ENCODE measurements at places on chromosomes 12 and 14.

GRCh38 chr14:70278281-70278680, 81.2 kb downstream of the COX16 start:
- no peak for DNase-seq

DNA sequence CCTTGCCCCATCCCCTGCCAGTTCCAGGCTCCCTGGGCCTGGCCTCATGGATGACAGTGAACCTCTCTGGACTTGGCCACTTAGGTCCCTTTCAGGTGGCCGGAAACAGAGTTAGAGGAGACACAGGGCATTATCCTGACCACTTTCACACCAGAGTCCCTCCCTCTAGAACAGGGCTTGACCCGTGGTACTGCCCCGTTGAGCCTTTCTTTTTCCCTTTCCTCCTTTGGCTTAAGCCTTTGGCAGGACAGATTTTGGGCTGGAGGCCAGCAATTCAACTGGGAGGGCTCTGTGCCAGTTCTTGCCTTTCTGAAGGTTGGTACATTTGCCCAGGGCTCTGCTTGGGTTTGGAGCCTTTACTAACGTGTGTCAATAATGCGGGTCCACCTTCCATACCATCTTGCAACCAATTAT, 22.8 kb downstream of the TPCN1 start:
- no peak for DNase-seq

- no peak for DNase-seq
Measured at GRCh38 chr12:17371491-17372215, 718.3 kb downstream of the RERGL start.

- peak; percentile 84 for DNase-seq
Measured at GRCh38 chr12:95545731-95546490, 5.4 kb downstream of the USP44 start.

DNA sequence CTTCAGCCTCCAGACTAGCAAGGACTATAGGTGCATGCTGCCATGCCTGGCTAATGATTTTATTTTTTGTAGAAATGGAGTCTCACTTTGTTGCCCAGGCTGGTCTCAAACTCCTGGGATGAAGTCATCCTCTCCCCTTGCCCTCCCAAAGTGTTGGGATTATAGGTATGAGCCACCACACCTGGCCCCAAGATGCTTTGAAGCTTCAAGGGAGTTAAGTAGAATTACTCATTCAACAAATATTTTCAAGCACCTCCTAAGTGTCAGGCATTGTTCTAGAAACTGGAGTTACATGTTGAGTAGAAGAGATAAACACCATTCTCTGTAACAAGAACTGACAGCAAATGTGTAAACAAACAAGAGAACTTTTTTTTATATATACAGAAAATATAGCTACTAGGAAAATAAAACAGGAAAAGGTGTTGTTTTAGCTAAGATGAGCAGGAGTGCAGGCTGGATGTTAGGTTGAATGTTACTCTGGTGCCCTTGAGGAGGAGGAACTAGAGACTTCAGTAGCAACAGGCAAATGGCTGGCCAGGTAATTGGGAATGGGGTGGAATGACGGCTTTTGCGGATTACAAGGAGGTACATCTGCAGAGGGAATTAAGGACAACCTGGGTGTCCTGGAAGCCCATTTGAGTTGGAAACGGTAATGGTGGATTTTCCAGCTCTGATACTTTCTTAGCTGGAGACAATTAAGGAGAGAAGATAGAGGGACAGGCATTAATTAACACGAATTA, 32.0 kb upstream of the CFAP54 start:
- DNase-seq = no peak

GRCh38 chr12:13205809-13206559, 9.5 kb downstream of the EMP1 start:
- DNase-seq = no peak

GRCh38 chr14:58414845-58415244, 12.5 kb downstream of the TIMM9 start:
- no peak for DNase-seq

DNA sequence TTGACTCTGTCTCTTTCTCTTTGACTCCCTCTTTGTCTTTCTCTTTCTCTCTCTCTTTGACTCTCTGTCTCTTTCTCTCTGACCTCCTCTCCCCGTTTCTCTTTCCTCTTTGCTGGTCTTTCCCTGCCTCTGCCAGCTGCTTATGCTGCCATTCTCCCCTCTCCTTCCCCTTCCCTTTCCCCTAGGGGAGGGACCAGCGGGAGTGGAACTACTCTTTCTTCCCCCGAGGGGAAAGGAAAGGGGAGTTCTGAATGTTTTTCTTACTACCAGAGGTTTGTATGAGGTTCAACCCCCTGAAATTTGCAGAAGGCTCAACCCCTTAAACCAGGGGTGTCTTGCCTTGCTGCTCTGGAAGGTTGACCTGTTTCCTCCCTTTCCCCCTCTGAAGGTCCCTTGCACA, 24.7 kb upstream of the RNASE1 start:
- DNase-seq = no peak

GRCh38 chr14:50599700-50600444, 39.9 kb downstream of the ATL1 start:
- DNase-seq = no peak

- DNase-seq = peak; percentile 50
Measured at GRCh38 chr12:48995086-48995879, 3.9 kb downstream of the DDN start.

DNA sequence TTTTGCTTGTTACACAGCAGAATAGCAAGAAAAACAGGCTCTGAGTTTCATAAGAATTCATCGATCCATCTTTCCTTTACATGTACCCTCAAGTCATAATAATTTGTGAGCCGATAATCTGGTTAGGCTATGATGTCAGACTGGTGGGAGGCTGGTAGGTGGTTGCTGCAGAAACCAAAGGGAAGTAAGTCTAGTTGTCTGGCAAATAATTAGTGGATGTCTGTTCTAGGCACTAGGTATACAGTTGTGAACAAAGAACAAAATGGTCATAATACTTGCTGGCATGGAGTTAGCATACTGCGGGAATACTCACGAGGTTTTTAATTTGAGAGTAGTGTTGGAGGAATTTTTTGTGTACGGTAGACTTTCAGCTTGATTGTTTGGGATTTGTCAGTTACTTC, 8.8 kb downstream of the SUSD6 start:
- no peak for DNase-seq
